NCI-H446 (cell line): ENCODE measurements at places on chromosomes 2 and 18.

GRCh38 chr2:121342751-121343150 lies 57.7 kb upstream of the TFCP2L1 start:
- no peak for DNase-seq

GRCh38 chr2:27264753-27265535 lies 2.1 kb upstream of the SLC30A3 start:
- peak; percentile 43 for DNase-seq

DNA sequence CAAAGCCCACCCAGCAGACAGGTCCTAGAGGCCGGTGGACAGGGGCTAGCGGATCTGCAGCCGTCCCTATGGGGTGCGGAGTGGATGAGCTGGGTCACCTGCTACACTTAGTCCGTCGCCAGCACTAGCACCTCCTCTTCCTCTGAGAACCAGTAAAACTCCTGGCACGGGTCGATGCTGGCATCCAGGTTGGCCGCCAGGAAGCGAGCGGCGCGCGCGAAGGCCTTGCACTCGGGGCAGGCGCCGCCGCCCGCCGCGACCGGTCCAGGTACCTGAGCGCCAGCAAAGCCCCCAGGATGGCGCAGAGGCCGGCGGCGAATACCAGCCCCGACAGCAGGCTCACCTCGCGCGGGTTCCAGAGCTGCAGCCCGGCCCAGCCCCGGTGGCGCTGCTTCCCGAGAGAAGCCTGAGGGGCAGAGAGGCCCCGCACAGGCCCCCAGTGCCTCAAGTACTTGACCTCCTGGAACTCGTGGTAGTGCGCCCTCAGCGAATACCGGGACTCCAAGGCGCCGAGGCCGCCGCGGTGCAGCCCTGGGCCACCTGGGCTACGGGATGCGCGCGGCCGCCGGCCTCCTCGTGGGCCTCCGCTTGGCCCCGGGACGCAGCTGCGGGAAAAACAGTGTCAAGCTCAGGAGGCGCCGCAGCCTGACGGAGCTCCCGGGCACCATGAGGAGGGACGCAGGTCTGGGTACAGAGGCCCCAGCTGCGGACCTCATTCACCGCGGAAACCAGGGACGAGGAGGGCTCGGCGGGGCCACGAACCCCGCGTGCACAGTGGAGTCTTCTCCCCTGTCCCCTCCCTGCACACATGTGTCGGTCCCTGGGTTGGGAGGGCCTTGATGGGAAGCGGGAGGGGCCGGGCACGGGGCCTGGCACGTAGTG lies 27.5 kb upstream of the ALPP start:
- no peak for DNase-seq

- no peak for DNase-seq
Measured at GRCh38 chr18:76621226-76621625, 126.2 kb upstream of the ZNF516 start.

DNA sequence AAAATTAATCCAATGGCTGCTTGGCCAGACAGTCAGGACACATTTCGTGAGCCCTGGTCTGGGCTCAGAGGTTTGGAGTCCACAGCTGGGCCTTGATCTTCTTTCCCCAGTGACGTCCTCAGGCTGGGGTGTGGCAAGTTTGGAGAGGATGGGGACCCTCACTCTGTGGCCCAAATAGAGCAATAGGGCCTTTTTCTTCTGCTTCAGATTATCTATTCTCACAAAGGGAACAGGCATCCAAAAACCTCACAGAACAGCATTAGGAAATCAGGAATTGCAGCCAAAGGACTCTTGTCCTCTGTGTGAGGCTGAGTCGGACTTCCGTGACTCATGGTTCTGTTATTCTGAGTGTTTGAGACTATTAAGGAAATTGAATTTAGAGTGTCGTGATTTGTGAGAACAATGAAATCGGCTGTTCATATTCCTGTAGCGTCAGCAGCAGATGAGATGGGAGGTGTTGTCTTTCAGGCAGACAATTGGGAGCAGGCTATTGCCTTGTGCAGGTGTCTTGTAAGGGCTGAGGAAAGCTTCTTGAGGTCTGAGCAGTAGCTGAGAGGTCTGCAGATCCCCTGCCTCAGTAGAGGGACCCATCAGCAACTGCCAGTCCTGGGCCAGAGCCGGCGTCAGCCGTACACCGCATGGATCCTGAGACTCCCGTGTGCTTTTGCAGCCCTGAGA lies 113.8 kb downstream of the SH3RF3 start:
- peak; percentile 15 for DNase-seq

DNA sequence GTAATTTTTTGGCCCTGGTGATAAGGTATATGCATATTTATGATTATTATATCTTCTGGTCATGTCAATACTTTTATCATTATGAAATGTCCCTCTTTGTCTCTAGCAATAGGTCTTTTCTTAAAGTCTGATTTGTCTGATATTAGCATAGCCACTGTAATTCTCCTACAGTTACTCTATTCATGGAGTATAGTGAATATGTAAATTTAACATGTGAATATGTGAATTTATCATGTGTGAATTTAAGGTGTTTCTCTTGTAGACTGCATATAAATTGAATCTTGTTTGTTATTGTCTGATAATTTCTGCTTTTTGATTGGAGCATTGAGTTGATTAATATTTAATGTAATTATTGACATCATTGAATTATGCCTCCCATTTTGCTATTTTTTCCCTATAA lies 259.4 kb downstream of the HRH4 start:
- DNase-seq, result no peak
